Stimulated activated CD4-positive, alpha-beta T cell treated with anti-CD3 and anti-CD28 coated beads, Interleukin-15, amount 100 ng/mL, for 48 hours (primary cell): ENCODE measurements at places on chromosomes 3 and 15.

GRCh38 chr3:59243476-59243875 is 193.7 kb upstream of the CFAP20DC start:
- no peak for DNase-seq

GRCh38 chr3:72375237-72376076 is 472.8 kb downstream of the SHQ1 start:
- DNase-seq: peak; percentile 17

DNA sequence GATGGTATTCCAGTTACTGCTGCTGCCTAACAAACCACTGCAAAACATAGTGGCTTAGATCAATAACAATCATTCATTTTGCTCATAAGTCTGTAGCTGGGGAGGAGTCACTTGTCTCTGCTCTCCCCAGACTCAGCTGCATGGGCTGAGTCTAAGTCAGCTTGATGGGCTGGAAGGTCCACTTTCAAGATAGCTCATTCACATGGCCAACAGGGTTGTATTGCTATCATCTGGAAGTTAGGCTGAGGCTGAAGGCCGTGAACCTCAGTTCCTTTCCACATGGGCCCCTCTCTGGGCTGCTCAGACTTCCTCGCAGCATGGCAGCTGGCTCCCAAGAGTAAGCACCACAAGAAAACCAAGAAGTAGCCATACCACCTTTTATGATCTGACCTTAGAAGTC is 28.7 kb upstream of the BFSP2 start:
- no peak for DNase-seq

GRCh38 chr15:31237043-31237324 is 89.7 kb upstream of the KLF13 start:
- DNase-seq: no peak

DNA sequence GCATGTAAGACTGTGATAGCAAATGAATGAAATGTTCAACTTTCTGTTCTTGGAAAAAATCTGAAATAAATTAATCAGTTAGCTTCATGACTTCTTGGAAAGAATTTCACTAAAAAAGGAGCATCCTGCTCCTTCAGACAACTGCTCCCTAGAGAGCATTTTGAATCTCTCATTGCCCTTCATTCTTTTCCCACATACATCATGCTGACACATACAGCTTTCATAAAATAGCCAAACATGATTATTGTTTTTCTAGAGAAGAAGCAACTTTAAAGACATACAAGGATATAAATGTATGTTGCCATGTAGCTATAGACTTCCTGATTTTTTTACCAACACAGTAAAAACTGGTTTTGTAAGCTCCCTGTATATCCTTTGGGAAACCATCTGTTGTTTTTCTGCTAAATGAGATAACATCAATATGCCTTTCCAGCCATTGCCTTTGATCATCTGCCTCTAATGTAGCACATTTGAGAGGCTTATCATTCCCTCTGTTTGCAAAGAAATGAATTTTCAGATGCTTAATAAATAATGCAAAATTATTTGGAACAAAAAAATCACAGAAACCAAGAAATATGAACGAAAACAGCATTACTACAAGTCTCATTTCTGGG is 248.2 kb upstream of the GPR149 start:
- DNase-seq: no peak

DNA sequence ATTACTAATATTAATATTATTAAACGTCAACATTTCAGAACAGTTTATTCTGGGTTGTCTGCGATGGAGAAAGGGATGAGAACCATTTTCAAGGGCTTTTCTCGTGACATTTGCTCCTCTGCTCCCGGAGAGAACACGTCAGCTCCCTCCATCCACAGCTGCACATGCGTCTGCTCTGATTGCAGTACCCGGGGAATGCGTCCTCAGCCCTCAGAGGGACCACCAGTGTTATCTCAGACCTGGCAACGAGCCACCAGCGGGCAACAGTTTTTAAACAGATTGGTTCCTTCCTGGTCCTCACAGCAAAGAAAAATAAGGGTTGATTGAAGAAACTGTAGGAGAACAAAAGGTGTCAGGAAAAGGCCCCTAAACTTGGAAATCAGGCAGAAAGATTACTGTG is 202.2 kb upstream of the ADAMTS9 start:
- DNase-seq: no peak

- DNase-seq: no peak
Measured at GRCh38 chr15:57751177-57751800, 44.8 kb downstream of the POLR2M start.

GRCh38 chr3:40201770-40202169 is 107.7 kb upstream of the EIF1B start:
- no peak for DNase-seq

DNA sequence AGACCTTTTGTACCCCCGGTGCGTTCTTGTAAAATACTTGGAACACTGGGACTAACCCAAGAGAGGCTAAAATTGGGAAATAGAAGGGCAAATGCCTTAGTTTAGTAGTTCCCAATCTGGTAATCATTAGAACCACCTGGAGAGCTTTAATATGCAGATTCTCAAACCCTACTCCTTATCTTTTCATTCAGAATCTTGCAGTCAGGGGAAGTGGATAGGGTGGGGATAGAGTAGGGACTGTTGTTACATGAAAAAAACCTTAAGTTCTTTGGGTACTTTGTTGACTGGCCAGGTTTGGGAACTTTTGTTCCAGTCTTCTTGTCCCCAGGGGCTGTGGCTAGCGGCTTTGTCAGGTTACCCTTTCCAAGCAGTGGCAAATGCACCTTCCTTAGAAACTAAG is 15.9 kb downstream of the MAPKBP1 start:
- no peak for DNase-seq

- DNase-seq: no peak
Measured at GRCh38 chr3:126540342-126540849, 16.4 kb downstream of the CHST13 start.

GRCh38 chr15:95989392-95989791 is 341.1 kb upstream of the NR2F2 start:
- DNase-seq: no peak

DNA sequence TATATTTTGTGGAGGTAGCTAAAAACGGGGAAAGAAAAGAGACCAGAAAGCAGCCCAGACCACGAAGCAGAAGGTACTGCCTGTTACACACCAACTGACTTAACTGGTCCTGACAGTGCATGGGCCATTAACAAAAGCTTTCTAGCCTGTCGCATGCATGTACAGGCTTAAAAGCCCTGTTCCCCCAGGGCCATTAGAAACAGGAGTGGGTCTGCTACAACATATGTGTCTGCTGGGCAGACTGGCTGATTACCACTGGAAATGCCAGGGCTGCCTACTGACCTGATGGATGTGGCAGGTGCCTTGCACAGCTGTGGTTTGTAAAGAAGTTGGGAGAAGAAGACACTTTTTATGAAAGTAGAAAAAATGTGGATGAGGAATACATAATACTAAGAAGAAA is 137.4 kb downstream of the GAP43 start:
- DNase-seq: no peak

GRCh38 chr3:59607656-59608055 is 557.8 kb upstream of the CFAP20DC start:
- no peak for DNase-seq

GRCh38 chr3:136974670-136975069 is 16.9 kb downstream of the IL20RB start:
- DNase-seq: no peak
